ENCODE measurements at places on chromosomes 6 and 20.

DNA sequence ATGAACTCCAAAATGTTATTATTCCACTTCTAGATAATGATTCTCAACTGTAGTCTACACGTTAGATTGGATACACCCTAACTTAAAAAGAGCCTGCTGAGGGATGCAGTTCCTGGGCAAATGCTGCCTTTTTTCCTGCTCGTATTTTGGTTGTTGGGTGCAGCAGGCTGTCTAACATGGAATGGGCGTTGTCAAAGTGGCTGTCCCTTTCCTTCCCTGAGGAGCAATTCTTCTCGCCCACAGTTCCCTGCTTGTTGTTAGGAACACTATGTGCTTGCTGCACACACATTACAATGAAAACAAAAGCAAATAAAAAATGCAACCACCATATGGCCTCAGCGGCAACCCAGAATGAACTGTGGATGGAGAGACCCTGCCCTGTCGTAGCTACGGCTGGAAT, 1.7 kb upstream of the ADGRF5 start:
- DNase-seq: no peak

DNA sequence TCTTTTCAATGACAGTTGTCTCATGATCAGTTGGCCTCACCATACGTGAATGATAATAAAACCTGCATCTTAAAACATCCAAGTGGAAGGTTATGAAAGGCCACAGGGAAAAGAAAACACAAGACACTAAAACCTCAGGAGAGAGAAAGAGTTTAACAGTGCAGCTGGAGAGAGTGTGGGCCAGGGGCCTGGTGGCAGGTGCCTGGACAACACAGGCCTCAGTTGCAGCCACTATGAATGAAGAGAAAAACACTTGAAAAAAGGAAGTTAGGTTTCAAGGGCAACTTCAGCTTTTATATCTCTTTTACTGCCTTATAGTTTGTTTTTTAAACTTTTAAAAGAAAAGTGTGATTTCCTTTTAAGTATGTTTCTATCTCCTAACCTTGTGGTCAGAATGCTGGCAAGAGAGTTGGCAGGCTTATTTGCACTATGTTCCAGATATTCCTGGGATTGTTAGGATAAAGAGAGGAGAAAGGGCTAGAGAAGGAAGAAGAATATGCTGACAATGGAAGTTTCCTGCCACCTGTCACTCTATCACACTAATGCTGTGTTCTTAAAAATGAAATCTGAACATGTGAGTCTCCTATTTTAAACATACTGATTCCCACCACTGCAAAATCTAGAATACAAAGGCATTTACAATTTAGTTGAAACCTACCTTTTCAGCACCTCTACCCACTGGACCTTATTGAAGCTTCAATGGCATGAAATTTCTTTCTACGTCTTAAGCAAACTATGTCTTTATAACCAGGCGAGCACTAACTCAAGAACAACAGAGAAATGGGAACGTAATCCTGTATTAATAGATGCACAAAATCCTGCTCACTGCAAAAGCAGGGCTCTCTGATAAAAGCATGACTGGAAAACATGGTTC, 222.4 kb downstream of the CD83 start:
- no peak for DNase-seq

GRCh38 chr6:169220068-169220964, 33.3 kb downstream of the THBS2 start:
- DNase-seq: no peak

- DNase-seq: no peak
Observed at GRCh38 chr6:68400396-68400795, 234.7 kb upstream of the ADGRB3 start.

- DNase-seq: no peak
Observed at GRCh38 chr6:166776571-166776970, 149.5 kb upstream of the RPS6KA2 start.

DNA sequence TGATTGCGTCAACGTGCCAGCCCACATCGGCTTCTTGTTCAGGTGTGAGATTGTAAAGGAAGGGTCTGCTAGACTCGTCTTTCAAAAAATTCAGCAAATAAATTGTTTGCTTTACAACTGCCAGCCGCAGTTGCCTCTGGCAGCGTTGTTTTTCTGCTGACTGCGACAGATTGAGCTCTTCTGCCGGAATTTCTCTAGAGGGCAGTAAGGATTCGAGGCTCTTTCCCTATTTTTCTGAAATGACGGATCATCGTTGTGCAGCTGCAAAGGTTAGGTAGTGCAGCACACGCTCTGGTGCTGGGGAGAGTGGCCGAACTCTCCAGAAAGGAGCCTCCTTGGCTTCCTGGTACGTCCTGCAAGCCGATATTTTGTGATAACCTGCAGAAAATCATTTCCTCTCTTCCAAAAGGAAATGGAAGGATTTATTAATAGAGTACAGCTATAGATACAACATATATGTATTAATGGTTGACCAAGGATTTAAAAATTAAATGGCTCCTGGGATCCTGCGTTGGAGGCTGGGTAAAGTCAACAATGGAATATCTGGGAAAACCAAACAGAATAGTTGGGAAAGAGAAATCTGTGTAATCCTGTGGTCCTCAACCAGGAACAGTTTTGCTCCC, 121.9 kb upstream of the ZFP64 start:
- no peak for DNase-seq

DNA sequence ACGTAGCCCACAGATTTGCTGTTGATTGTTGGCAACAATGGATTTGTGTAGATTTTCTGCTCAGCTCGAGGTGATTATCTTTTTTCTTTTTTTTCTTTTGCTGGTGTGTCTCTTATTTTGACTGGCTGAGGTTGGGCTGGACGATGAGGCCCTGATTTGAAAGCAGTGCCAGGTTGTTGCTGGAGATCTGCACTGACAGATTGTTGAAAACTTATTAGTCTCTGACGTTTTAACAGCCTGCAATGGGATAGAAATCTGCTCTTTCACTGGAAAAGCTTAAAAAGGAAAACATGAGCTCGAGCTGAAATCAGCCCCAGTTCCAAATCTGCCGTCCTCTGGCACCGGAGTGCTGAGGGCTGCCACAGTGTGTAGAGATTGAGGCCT, 87.7 kb downstream of the PDE7B start:
- DNase-seq: no peak

GRCh38 chr20:9736373-9736772, 102.5 kb downstream of the PAK5 start:
- DNase-seq: no peak

GRCh38 chr6:29424168-29424567, 9.4 kb downstream of the OR12D1 start:
- no peak for DNase-seq

DNA sequence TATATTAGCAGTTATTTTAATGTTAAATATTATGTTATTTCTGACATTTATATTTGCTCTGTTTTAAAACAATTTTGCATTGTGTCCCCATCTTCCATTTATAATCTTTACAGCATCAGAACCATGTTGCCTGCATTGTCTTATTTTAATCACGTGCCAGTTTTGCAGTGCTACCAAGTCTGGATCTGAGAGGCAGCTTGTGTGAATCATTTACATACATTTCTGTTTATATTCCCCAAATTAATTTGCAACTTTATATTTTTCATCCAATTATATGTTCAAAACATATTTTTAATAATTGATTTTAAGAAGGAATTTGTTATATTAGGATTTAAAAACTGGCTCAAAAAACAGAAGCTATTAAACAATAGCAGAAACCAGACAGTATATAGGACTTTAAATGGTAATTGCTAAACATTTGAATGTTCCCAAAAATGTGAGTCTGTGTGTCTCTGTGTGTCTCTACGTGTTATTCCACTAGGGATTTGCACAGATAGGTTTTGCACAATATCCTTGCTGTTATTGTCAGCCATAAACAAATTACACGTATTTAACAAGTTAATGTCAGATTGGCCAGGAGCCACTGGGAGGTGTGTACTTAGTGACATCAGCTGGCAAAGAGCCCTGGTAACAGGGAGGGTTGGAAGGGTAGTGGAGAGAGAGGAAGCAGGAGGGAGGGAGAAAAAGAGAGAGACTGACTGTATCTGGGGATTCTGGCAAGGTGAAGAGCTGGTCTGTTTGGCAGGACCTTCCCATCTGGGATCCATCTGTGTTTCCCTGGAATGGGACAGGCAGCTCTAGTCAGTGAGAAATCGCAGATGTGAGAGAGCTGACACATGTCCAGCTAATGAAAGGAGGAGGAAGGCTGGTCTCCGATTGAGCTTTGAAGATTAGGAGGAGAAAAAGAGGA, 72.1 kb downstream of the CBFA2T2 start:
- no peak for DNase-seq

DNA sequence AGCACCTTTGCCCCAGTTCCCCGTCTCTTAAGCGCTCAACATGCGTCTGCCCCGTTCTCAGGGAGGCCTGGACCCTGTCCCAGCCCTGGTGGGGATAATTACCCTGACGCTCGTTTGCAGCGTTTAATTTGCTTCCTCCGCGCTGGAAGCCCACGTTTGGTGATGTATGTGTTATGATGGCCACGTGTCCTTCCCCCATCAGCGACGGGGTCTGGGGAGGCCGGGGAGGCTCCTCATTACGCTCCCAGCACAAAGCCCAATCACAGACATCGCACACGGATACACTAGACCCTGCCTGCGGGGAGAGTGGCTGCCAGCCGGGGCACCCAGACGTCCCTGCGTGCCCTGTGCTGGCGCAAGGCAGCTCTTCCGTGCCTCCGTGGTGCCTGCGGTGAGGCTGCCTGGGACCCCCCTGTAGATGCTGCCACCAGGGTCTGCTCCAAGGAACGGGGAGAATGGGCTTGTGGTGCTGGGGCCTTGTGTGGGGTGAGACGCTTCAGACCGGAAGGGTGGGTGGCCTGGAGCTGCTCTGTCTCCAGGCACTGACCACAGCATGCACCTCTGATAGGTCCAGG, 10.2 kb upstream of the CHRNA4 start:
- DNase-seq: no peak

DNA sequence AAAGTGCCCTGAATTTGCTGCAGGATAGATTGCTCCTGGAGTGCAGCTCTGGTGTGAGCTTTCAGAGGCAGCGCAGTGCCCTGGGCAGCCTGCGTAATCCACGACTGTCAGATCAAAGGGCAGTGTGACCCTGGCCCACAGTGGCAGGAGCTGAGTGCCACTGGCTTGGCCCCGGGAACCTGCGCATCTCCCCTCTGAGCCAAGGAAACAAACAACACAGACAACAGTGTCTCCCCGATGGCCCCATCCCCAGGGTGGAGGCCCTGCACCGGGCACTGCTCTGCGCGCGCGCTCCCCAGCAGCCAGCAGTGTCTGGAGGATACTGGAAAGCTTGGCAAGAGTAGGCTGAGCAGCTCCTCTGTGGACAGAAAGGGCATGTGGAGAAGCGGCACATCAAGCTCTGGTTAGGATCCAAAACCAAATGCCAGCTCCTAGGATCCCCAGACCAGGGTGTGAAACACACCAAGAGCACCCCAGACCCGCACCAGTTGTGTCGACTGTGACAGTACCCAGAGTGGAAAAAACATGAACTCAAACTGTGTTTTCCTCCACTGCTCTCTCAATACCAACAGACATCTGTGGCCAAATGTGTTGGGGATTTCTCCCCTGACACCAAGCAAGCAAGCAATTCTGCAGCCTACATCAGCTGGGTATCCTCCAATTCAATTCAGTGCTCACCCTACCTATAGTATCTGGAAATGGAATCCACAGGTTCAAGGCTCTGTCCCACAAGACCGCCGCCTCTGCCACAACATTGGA, 26.7 kb downstream of the RBCK1 start:
- DNase-seq: no peak

- no peak for DNase-seq
Observed at GRCh38 chr6:44007818-44008621, 119.2 kb downstream of the MRPL14 start.

DNA sequence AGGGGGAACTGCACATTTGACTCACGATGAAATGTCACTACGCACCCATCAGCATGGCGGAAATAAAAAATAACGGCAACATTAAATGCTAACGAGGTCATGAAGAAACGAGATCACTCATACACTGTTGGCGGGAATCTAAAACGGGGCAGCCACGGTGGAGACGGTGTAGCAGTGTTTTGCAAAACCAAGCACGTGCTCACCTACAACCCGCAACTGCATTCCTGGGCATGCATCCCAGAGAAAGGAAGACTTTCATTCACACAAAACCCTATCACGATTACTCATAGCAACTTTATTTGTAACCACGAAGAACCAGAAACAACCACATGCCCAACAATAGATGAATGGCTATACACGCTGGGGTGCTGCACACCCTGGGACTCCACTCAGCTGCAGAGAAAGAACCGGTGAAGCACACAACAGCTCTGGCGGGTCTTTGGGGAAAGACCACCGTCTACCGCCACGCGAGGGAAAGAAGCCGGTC, 77.0 kb downstream of the YTHDF1 start:
- DNase-seq: no peak

DNA sequence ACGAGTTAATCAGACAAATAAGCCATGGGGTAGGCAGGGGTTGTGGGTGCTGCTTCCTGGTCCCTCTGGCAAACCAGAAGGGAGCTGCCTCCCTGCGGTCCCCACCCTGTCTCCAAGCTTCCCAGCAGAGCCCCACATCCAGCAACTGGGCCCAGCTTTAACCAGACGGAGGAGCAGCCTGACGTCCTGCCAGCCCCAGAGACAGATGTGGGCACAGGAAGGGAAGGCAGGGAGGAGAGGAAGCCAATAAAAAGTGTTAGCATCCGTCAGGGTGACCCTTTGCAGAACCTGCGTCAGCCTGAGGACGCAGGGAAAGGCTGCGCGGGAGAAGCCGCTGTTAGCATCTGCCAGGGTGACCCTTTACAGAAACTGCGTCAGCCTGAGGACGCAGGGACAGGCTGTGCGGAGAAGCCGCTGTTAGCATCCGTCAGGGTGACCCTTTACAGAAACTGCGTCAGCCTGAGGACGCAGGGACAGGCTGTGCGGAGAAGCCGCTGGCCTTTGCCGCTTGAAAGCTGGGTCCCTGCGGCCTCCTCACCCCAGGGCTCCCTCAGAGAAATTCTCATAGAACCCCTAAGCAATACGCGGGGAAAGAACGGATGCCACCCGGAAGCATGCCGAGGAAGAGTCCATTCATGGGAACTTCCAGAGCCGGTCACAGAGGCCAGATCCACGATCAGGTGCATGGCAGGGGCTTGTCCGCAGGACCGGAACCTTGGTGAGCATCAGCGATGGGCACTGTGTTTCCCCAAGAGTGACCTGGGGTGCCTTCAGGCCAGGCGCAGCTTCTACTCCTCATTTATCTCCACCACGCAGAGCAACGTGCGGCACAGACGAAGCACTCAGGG, 15.9 kb downstream of the DLL1 start:
- no peak for DNase-seq

DNA sequence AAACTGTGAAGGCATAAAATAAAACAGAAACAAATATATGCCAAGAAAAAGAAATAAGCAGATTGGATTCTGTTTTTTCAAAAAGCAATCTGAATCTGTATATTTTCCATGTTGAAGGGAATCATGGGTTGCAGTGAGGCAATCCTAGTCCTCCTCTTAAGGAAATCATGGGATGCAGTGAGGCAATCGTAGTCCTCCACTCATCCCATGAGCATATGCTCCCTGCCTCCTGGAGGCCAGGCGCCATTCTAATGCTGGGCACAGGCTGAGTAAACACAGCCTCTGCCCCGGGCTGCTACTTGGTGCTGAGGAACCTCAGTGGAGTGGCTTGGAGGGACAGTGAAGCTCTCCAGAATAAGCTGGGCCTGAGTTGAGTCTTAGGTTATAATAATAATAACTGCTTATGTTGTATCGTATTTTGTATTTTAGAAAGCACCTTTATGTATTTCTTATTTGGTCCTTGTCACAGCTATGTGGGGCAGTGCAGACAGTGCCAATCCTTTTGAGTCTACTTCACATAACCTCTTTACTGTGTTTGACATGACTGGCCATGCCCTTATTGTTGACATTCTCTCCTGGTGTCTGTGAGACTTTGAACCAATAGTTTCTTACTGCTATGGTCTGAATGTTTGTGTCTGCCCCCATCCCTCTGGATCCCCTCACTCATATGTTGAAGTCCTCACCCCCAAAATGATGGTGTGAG, 56.6 kb upstream of the CITED2 start:
- no peak for DNase-seq

All from T-helper 9 cell (primary cell).